ENCODE measurements at places on chromosomes 4 and X.

GRCh38 chrX:101484135-101484534 is 1.1 kb upstream of the ARMCX4 start:
- no peak for DNase-seq

GRCh38 chrX:97117572-97117971 is 233.9 kb downstream of the RPA4 start:
- DNase-seq, result no peak

GRCh38 chr4:158285429-158286216 is 75.3 kb downstream of the TMEM144 start:
- DNase-seq, result no peak

- DNase-seq, result no peak
These were observed 146.1 kb downstream of the PDHA2 start for GRCh38 chr4:95985791-95986550.

GRCh38 chr4:57504139-57504538 is 394.0 kb upstream of the IGFBP7 start:
- DNase-seq, result no peak

DNA sequence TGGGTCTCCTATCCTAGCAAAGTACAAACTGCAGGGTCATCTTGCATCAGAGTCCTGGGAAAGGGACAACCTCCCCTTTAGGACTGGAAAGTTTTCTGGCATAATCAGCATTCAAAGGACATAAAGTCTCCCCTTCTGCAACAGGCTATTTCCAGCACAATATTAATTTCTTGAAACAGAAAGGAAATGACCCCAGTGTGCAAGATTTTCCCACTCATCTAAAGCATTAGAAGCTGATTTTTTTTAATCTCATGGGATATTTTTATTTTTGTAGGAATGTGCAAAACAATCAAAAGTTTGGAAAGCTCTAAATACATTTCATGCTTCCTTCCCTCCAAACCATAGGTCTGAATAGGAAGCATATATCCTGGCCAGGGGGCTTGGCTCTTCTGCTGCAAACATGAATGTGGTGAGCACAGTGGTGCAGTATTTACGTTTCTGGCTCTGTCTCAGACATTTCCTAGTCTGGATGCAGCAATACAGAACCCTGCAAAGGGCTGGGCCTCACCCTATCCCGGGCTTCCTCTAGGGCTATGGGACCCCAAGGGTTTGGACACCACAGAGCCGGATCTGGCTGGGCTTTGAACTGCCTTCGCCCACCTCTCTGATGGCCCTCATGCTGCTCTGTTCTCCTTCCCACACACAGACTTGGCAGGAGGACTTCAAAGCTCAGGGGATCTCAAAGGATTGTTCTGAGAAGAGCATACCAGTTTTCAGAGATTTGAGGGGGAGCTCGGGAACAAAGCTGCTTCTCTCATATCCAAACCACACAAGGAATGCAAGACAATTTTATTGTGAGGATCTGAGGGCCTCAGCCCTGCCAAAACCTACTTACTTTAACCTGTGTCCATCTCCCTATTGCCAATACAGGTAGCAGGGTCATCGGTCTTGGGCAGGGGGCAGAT is 64.9 kb downstream of the POLR2B start:
- DNase-seq, result no peak

- DNase-seq, result no peak
These were observed 210.7 kb upstream of the LDB2 start for GRCh38 chr4:17109126-17109525.

- no peak for DNase-seq
These were observed 317.1 kb downstream of the UNC5C start for GRCh38 chr4:95231681-95232080.

DNA sequence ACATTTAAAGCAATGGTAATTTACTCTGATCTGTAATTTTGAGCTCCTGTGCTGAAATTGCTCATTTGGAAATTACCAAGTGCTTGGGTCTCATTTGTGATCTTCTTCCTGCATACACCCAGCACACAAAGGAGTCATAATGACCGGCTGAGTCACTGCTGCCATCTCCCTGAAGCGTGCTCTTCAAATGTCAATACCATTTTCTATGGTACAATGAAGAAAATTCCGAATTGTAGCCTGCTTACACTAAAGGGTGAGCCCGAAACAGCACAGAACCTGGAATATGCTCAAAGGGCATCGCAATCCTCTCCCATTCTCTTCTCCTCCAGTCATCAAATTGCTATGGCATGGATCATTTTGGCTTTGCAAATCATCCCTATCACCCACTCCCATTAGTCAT is 140.5 kb downstream of the GRIA3 start:
- peak; percentile 1 for DNase-seq

DNA sequence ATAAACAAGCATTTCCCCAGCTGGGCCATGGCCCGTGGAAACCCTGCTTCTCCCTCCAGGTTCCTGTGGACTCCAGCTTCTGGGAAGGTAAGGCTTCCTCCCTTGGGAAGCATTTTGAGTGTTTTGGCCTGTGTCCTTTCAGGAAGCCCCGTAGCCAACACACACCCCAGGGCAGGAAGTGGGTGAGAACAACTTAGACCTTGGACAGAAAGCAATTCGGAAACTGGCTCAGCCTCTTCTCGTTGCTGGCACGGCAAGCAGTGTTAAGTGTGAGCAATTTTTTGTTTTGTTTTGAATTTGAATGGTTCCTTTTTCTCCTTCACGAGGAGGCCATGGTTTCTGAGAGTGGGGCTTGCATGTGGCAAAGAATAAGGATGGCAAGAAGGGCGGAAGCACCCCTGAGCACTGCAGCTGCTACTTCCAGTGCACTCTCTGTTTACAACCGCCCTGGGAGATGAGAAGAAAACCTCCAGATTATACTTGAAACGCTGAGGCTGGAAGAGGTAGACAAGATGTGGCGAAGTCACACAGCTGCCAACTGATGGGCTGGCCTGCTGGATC is 14.1 kb upstream of the CYTL1 start:
- DNase-seq, result no peak

DNA sequence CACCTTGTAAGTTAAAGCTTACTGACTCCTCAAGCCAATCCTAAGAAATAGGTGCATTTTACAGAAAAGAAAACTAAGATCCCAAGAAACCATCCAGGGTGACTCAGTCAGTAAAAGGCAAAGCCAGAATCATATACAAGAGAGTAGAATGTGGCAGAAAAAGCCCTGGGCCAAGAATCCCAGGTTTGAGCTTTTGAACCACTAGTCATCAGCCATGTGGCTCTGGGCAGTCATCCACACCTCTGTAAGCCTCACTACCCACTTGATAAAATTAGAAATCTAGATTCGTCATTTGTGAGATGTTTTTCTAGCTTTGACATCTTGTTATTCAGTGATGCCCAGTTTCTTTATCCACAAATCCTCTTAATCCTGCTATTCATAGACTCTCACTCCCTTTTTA is 122.2 kb upstream of the PDE5A start:
- no peak for DNase-seq

DNA sequence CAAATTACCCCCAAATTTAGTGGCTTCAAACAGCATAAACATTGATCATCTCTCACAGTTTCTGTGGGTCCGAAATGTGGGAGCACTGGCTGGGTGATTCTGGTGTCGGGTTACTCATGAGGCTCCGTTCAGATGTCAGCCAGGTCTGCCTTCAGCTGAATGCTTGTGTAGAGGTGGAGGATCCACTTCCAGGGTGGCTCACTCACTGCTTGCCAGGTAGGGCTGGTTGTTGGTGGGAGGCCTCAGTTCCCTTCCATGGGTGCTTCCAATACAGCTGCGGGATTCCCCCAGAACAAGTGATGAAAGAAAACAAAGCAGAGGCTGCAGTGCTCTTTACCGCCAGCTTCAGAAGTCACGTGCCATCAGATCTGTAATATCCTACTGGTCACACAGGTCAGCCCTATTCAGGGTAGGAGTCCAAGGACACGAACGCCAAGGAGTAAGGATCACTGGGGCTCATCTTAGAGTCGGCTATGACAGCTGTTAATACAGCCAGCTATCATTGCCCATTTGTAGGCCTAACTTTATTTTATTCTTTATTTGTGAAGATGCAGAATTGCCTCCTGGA is 1.1 kb upstream of the SMIM43 start:
- no peak for DNase-seq

GRCh38 chr4:51932261-51932660 is 87.9 kb downstream of the LRRC66 start:
- no peak for DNase-seq

DNA sequence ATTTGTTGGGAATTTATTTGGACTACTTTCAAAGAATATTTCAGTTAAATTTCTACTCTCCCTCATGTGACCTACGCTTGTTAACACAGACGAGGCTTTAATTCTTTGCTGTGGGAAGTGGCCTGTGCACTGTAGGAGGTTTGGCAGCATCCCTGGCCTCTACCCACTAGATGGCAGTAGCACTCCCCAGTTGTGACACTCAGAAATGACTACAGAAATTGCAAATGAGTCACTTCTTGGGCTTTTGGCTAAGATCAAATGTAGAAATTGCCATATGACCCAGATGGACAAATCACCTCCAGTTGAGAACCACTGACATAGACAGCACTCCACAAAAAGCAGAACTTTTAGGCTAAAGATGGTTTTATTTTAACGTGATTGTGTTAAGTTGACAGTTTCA is 22.1 kb downstream of the PIR start:
- peak; percentile 29 for DNase-seq

DNA sequence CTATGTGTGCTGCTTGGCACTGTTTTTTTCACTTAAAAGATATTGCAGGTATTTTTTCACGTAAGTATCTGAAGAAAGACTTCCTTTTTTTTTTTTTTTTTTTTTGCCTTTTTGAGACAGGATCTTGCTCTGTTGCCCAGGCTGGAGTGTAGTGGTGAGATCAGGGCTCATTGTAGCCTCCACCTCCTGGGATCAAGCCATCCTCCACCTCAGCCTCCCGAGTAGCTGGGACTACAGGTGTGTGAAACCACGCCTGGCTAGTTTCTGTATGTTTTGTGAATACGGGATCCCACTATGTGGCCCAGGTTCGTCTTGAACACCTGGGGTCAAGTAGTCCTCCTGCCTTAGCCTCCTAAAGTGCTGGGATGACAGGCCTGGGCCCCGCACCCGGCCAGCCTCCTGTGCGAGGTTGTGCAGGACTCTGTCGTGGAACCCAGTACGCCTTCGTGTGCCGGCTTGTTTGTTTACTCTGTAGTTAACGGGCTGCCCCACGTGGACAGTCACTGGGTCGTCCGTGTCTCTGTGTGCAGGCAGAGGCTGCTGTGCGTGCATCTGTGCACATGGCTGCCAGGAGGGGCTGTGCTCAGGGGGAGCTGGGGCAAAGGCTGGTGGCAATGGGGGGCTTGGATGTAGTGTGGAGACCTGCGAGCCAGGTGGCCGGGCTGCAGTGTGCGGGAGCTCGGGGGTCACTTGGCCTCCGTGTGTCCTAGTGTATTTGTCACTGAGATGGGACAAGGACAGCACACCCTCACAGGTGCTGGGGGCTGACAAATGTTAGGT is 179.5 kb downstream of the ADRA2C start:
- DNase-seq, result no peak

DNA sequence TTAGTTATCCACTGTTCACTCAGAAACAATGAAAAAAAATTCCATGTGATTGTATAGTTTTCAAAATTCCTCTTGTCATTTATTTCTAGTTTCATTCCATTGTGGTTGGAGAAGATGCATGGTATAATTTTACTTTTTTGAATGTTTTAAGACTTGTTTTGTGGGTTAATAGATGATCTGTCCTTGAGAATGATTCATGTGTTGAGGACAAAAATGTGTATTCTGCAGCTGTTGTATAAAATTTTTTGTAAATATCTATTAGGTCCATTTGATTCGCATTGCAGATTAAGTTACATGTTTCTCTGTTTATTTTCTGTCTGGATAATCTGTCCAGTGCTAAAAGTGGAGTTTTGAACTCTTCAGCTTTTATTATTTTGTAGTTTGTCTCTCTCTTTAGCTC is 65.4 kb downstream of the RTL3 start:
- no peak for DNase-seq

GRCh38 chr4:15996773-15997172 is 33.8 kb upstream of the FGFBP2 start:
- no peak for DNase-seq

DNA sequence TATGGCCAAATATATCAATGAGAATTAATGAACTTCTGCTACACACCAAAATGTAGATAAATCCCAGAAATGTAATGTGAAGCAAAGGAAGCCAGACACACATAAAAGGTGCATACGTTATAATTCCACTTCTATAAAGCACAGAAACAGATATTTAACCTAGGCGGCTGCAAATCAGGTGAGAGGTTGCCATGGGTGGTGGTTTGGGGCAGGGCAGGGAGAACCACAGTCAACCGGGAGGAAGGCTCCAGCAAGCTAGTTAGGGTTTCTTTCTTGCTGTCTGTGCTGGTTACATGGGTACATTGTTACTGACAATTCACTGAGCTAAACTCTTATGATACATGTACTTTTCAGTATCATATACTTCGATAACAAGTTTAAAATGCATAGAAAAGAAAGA is 9.7 kb upstream of the PPARGC1A start:
- DNase-seq, result no peak

GRCh38 chr4:14568351-14568750 is 433.9 kb upstream of the CPEB2 start:
- no peak for DNase-seq

DNA sequence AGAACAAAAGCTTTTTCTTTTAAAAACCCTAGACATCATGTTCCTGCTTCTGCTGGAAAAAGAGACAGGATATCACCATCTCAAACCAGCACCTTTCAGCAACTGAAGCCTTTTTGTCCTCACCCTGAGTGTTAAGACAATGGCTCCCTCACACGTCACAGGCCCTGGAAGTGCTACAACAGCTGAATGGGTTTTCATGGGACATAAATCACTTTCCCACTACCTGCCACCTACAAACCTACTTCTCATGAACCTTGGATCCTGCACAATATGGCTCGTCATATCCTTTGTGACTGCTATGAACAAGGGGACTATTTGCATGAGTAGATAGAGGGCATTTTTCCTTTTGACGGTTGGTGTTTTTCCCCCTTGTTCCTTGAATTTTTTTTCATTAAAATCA is 93.6 kb downstream of the TSPAN5 start:
- DNase-seq, result no peak

GRCh38 chr4:78707793-78708192 is 68.4 kb upstream of the BMP2K start:
- DNase-seq, result no peak

GRCh38 chr4:80726471-80726870 is 304.0 kb upstream of the BMP3 start:
- no peak for DNase-seq

- no peak for DNase-seq
These were observed 220.6 kb upstream of the WDFY3 start for GRCh38 chr4:85187106-85187505.

DNA sequence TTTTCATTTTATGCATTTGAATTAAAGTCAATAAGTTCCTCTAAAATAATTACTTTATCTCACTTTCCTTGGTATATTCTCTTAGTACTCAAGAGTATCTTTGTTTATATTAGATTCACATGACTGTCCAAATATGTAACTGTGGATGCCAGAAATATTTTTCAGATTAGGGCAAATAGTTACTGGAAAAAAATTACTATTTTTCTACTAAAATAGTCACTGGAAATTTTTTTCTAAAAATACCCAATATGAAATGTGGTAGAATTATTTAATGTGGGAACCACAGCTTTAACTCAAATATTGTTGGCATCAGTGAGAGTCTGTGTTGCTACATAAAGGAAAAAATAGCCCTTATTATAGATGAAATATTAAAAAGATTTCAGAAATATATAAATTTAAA is 70.4 kb upstream of the NMU start:
- no peak for DNase-seq

- no peak for DNase-seq
These were observed 41.3 kb upstream of the PRKG2 start for GRCh38 chr4:81256059-81256970.

Data from amniotic stem cell (primary cell).